ENCODE measurements at places on chromosomes 16 and 17. TPM values are rescaled to one million over a fixed set of nuclear protein-coding genes. Genes with fewer than 3 reads are reported as not detected.

DNA sequence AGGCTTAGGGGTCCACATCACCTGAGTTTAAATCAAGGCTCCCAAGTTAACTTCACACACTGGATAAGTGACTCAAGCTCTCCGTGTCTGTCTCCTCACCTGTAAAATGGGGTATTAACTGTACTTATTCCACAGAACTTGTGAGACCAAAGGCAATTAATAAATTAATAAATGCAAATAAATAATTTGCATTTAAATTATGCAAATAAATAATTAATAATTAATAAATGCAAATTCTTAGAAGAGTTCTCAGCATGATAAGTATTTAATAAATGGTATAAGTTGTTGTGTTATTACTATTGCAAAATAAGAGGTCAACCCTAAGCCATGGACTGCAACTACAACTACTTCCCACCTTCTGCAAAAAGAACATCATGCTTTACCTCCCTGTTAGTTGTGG is 13.7 kb upstream of the CXCL16 start:
- DNase-seq, result no peak

- no peak for DNase-seq
These were observed 12.8 kb downstream of the DDX19A start for GRCh38 chr16:70359552-70359951.

DNA sequence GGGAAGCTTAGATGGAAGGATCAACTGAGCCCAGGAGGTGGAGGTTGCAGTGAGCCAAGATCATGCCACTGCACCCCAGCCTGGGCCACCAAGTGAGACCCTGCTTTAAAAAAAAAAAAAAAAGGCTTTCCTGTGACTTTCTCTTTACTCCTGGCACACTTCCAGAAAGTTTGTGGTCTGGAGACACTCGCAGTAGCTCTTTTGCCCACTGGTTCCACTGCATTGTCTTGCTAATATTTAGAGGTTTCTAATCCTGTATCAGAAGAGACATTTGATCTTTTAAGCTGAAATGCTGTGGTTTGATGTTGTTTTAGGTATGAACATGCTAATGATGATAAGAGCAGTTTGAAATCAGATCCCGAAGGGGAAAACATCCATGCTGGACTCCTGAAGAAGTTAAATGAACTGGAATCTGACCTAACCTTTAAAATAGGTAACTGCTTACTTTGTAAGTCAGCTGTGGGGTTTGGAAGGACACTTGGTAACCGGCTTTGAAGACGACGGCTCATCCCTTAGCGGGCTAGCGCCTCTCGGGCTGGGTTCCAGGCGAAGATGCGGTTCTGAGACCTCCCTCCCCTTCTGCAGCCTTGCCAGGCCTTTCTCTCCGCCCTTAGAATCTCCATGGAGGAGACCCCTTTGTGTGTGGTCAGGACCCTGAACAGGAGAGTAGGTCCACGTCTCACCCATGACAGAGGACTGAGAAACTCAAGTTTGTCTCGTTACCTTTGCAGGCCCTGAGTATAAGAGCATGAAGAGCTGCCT is 23.1 kb downstream of the NTAN1 start:
- DNase-seq, result no peak

GRCh38 chr16:27310576-27311447 is 3.0 kb upstream of the IL4R start:
- no peak for DNase-seq

DNA sequence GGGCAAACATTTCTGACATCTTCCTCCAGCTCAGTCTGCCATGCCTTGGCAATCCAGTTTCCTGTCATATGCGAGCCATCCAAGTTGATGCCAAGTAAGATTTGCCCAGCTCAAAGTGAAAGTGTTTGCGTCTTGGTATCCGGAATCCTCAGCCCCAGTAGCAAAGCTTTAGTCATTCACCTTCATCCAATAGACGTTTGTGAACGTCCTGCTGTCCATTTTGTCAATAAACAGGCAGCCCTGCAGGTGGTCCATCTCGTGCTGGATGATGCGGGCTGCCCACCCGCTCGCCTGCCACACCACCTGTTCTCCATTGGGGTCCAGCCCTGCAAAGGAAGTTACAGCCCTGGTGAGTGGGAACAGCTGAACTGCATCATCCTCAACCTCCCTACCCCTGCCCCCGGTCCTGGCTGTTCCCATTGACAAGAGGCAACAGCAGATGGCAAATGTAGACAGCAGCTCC is 1.5 kb downstream of the PDF start:
- no peak for DNase-seq

- DNase-seq, result no peak
These were observed 577 bp downstream of the GSPT1 start for GRCh38 chr16:11915114-11915643.

- DNase-seq, result no peak
These were observed 153.5 kb downstream of the RBFOX3 start for GRCh38 chr17:79457376-79457775.

GRCh38 chr17:68036304-68037147 is 991 bp downstream of the KPNA2 start:
- no peak for DNase-seq

Gene HAS3
- polyA plus RNA-seq, result 4.5 TPM

Measured in right renal cortex interstitium (tissue), 3 donors.